ENCODE measurements at places on chromosomes 3 and 15.

DNA sequence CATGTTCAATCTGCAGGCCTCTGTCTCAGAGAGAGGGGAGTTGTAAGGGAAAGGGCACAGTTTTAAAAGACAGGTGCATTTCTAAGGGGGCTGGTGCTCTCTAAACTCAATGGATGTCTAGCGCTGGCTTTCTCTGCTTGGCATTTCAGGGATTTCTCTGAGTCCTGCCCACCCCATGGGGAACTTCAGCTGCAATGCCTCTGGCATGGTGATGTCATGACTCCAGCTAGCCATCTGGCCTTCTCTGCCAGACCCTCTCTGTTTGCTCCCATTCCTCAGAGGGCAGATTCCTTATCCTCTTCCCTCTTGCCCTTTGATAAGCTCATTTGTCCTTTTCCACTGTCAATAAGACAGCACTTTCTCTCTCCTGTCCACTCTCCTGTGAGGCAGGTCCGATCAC is 40.8 kb downstream of the RPLP1 start:
- DNase-seq = no peak

DNA sequence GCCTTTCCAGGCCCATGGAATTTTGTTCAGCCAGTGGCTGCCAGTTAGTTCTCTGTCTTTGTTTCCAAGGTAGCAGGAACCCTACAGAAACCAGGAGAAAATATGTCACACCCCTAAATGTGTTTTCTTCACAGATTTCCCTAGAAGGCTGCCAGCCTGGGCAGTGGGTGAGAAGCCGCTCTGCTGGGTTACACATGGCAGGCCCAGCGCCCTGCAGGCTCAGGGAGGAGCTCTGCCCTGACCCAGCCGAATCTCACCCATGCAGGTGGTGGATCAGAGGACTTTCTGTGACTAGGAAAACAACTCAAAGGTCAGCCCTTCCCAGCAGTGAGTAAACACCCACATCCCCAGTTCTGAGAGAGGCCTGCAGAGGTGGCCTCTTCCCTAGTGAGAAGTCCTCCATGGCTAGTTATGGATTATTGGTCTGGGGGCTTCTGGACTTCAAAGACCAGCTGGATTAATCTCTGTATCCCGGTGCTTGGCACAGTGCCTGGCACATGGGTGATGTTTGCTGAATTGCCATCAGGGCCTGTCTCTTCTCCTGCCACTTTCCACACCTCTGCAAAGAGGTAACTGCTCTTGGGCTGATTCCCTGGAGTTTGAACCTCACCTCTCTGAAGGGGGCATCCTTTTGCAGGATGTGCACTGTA is 34.7 kb upstream of the BDH1 start:
- no peak for DNase-seq

DNA sequence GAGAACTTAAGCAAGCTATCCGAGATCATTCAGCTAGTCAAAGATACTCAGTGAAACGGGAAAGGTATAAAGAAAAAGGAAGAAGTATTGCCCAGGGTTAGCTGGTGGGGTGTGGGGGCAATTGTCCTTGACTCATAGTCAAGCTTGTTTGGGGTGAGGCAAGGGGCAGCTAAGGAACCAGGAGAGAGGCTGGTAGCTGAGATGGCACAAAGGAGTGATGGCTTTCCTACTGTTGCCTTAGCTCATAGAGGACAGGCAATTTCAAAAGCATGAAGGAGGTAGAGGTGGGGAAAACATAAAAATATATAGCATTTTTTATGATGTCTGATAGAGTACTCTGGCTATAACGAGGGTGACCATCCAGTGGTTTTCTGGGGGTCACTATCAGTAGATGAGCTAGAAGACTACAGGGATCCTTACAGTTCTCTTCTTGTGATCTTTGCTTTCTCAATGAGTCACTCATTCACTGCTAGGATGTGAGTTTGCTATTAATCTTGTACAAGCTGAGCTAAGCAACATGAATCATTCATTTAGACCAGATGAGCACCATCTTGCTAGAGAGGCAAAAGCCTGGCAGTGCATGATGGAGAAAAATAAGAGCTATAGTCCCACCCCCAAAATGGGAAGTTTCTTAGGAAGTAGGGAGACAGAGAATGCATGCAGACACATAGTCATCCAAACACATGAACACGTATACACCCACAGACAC is 207.1 kb upstream of the PFN2 start:
- DNase-seq = no peak

DNA sequence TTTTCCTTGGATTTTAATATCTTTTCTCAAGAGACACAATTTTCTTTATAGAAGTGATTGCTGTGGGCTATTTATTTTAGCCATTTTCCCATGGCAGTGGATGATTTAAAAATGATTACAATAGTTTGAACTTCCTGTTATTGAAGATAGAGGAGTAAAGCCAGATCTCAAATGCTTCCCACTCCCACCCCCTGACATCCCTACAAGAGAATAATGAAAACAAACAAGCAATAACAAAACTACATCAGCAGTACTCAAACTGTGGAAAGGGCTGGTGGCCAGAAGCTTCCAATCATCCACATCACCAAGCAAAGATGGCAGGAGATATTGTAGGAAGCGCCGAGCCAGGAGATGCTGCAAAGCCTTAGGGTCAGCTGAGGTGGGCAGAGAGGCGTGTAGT is 831.1 kb upstream of the NR2F2 start:
- no peak for DNase-seq

- no peak for DNase-seq
Measured at GRCh38 chr3:38730281-38730680, 80.8 kb upstream of the SCN5A start.

DNA sequence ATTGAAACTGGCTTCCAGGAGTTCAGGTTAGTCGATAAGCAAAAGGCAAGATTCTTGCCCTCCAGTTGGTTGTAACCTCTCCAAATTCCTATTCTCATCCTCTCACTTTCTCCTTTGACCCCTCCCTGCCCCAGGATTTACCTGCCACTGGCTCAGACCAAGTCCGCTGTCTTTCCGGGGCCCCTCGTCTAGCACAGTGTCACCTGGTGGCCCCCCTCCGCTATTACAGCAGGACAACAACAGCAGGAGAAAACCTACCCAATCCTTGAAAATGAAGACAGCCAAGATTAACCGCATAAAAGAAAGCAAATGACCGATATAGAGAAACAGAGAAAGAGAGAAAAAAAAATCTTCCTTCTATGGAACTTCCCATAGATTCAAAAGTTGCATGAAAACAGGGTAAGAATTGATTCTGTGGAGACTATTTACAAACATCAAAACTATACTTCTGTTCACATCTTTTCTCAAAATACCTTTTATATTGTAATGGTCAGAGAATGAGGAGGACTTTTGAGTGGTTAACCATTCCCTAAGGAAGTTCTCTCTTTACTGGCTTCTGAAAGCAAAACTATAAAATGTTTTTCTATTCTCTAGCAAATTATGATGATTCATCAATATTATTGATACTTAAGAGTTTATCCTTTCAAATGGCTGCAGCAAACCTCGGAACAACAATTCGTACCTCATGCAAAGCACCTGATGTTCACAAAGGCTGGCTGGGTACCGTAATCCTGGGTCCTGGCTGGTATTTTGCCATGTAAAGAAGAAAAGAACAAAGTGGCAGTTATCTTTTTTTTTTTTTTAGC is 10.0 kb upstream of the ST8SIA2 start:
- DNase-seq = peak; percentile 85

GRCh38 chr3:124772081-124772831 is 42.0 kb downstream of the UMPS start:
- DNase-seq = no peak

DNA sequence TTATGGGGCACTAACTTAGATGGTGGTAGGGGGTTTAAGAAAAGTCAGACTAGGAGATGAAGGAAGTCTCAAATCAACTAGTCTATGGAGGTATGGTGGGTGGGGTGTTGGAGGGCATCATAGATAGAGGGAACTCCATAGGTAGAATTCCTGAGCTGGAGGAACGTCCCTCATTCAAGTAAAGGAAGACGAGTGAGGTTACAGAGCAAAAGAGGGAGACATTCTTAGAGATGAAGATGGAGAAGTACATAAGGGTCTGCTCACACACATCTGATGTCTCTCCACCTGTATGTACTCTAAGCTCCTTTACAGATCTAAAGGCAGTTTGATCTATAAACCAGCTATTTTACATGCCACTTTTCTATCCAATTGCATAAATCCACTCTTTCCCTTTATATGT is 1.4 kb downstream of the PLSCR1 start:
- DNase-seq = no peak

GRCh38 chr15:25693321-25694238 is 169.5 kb downstream of the ATP10A start:
- peak; percentile 75 for DNase-seq

DNA sequence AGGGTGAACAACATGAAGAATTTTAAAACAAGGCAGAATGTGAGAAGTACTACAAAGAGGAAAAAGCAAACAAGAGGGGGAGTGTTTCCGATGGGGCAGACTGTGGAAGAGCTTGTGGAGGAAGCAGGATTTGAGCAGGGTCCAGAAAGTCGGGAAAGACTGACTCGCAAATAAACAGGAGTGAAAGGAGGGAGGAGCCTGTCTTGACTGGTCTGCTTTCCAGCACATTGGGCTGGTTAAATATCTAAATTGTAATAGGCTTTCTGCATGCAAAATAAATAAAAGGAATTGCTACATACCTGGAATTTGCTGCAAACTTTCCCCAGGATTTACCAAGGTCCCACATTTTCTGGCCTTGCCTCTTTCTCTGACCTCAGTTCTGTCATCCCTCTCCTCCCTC is 132.1 kb downstream of the RORA start:
- no peak for DNase-seq

- no peak for DNase-seq
Measured at GRCh38 chr3:139835830-139836683, 98.9 kb upstream of the CLSTN2 start.

GRCh38 chr3:150428562-150428961 is 20.5 kb downstream of the TSC22D2 start:
- no peak for DNase-seq

DNA sequence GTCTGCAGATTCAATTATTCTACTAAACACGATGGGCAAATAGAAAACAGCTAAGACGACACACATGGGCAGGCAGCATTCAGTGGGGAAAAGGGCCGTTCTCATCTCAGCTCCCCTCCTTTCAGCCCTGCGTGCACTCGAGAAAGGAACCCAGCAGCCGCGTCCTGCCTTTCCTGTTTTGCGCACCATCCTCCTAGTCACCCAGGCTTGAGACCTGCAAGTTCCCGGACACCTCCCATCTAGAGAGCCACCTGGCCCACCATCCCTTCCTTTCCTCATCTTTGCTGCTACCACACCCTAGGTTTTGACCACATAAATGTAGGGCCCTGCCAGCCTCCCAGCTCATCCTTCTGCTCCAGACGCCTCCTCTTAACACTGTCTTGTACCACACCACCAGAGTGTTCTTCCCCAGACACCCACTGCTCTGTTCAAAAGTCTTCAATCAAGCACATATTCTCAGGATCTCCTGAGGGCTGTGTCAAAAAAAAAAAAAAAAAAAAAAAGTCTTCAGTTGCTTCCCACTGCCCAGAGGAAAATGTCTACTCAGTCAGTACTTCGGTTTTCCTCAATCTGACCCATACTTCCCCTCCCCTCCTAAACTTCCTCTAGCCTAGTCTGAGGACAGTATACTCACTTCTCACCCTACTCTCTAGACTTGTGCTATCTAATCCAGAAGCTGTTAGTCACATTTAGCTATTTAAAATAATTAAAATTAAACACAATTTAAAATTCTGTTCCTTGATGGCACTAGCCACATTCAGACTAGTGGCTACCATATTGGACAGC is 182.0 kb downstream of the STT3B start:
- no peak for DNase-seq

GRCh38 chr3:17741621-17742101 is 770 bp downstream of the TBC1D5 start:
- no peak for DNase-seq

DNA sequence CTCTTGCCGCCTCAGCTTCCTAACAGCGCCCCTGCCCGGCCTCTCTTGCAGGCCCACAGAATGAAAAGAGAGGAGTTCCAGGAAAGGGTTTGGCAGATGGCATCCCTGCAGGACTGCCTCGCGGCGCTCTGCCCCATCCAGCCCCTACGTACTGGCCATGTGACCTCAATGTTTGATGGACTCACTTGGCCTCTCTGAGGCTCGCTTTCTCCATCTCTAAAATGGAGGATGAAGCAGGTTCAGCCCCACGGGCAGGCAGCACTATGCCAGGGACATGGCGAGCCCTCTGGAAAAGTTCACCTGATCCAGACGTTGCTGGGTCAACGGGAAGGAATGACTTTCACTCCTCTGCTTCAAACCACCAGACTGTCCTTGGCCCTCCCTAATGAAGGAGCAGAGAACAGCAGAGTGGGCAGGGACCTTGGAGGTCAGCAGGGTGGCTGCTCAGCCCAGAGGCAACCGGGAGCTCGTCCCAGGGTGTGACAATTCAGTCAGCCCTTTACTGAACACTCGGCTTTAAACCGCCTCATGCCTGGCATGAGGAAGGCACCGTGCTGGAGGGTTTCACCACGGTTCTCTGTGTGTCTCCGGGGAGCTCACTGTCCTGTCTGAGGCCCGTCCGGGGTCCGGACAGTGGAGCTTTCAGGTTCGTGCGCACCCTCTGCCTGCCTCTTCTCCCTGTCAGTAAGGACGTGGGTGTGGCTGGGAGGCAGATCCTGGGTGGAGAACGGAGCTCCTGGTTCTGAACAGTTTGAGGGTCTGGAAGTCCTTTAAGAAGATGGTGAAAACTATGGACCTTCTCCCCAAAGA is 101.3 kb downstream of the LINGO1 start:
- peak; percentile 10 for DNase-seq

DNA sequence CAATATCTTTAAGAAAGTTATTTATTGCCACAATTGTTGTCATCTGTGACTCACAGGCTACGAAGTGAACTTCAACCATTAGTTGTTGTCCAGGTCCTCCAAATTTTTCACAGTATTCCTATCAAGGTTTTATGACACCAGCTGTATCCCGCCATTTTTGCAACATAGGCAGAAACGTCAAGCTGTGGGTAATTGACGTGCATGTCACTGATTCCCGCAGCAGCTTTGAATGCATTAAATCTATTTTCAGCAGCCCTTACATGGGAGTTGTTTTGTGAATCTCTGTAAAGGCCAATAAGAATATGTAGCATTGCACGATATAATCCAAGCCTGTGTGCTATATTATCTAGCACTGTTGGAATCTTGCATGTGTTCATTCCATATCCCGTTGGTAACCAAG is 109.1 kb upstream of the TOPAZ1 start:
- no peak for DNase-seq

- no peak for DNase-seq
Measured at GRCh38 chr3:17686613-17687012, 55.8 kb downstream of the TBC1D5 start.
